ENCODE measurements at places on chromosomes 13 and 19.
A peak's percentile ranks its signal among the peaks of the same experiment; 100 is the strongest.

GRCh38 chr19:34229721-34230120, 24.6 kb upstream of the GARRE1 start:
- ATAC-seq = peak; percentile 24

DNA sequence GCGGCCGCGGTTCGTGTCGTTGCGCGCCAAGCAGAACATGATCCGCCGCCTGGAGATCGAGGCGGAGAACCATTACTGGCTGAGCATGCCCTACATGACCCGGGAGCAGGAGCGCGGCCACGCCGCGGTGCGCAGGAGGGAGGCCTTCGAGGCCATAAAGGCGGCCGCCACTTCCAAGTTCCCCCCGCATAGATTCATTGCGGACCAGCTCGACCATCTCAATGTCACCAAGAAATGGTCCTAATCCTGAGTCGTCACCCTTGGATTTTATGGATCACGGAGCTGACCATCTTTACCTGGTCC, 475 bp downstream of the MRPL57 start:
- ATAC-seq = peak; percentile 41

- no peak for ATAC-seq
These were observed 45.6 kb upstream of the RAP2A start for GRCh38 chr13:97388373-97388772.

DNA sequence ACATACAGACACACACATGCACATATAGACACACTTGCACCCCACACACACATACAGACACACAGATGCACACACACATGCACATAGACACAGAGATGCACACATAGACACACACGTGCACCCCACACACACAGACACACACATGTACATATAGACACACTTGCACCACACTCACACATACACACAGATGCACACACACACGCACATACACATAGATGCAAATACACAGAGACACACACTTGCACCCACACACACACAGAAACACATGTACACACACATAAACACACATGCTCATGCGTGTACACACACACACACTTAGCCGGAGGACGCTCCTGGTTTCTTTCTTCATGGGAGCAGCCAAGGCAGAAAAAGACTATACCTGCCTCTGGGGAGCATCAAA, 10.0 kb downstream of the COL4A2 start:
- no peak for ATAC-seq

DNA sequence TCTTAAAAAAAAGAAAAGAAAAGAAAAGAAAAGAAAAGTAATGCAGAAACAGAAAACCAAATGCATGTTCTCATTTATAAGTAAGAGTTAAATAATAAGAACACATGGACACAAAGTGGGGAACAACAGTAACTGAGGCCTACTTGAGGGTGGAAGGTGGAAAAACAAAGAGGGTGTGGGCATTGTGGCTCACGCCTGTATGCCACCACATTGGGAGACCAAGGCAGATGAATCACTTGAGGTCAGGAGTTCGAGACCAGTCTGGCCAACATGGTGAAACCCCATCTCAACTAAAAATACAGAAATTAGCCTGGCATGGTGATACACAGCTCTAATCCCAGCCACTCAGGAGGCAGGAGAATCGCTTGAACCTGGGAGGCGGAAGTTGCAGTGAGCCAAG, 8.1 kb downstream of the ZNF708 start:
- ATAC-seq = peak; percentile 81

GRCh38 chr13:77902319-77902963, 16.2 kb downstream of the EDNRB start:
- ATAC-seq = peak; percentile 80

GRCh38 chr13:81393721-81394120, 1052.8 kb upstream of the SPRY2 start:
- ATAC-seq = no peak

DNA sequence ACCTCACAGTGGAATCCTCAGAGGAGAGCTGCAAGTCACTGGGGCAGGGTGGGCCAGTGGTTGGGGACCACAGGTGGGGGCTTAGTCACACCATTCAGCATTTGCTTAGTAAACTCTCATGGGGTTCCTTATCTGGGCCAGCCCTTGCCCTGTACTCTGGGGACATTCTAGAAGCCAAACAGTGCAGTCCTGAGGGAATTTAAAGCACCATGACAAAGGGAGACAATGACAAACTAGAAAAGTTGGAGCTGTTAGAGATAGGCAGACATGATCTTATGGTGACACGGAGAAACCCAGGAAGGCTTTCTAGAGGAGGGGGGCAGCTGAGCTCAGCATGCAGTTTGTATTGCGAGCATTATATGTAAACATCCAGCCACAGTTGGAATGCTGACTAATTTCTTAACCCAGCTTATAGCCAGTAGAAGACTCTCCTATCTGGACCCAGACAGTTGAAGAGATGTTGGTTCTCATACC, 87.6 kb downstream of the ZNF429 start:
- ATAC-seq = no peak

DNA sequence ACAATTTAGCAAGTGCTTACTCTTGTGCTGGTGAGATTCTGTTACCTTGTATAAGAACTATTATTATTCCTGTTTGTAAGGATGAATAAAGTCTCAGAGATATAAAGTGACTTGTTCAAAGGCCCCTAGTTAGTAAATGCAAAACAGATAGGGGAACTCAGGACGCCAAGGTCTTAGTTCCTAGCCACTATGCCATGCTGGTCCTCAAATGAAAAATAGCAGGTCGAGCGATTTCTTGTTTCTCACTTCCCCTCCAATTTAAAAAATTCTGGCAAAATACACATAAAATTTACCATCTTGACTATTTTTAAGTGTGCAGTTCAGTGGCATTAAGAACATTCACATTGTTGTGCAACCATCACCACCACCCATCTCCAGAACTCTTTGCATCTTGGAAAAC, 1.1 kb downstream of the TECR start:
- ATAC-seq = no peak

DNA sequence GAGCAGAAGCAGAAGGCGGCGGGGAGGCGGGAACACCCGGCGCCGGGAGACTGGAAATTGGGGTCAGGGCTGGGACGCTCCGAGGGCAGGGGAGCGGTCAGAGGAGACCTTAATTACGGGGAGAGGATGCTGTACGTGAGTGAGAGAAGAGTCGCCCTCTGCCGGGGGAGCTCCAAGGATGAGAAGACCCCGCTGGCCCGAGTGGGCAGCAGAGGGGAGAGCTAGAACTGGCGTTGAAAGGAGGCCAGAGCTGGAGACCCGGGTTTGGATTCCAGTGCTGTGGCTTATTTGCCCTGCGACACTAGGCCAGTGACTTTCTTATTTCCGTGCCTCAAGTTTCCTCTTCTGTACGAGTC, 536 bp downstream of the FAM32A start:
- peak; percentile 13 for ATAC-seq

DNA sequence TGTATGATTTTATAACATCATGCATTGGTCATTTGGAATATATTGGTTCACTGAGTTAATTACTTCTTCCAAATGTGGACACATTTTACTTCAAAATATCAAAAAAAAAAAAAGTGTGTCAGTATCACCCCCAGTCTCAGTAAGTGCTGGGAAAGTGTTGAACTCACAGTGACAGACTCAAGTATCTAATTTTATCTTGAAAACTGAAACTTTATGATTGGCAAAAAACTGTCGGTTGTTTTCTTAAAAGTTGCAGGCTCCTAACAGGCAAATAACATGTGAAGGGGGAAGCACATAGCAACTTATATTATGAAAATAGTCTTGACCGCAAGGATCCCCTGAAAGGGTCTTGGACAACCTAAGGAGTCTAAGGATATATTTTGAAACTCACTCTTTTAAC, 33.5 kb upstream of the TPP2 start:
- no peak for ATAC-seq

DNA sequence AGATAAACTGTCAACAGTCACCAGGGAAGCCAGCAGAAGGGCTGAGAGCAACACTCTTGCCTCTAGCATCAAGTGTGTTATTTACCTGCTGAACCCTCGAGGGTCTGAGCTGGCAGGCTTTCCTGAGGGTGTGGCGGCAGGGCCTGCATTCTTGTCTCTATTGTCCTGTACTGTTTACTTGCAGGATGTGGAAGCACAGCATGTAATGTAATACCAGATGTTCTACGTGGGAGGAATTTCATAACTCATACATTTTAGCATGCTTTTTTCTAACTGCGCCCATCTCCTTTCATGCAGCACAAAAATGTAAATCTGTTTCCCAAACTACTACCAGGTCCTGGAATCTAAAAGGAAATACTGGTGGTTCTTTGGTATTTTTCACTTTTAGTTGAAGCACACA, 153.1 kb downstream of the RGCC start:
- ATAC-seq = no peak

GRCh38 chr13:111893607-111894443, 173.1 kb upstream of the SOX1 start:
- no peak for ATAC-seq

- ATAC-seq = no peak
These were observed 302.9 kb downstream of the LMO7 start for GRCh38 chr13:75938811-75939560.

DNA sequence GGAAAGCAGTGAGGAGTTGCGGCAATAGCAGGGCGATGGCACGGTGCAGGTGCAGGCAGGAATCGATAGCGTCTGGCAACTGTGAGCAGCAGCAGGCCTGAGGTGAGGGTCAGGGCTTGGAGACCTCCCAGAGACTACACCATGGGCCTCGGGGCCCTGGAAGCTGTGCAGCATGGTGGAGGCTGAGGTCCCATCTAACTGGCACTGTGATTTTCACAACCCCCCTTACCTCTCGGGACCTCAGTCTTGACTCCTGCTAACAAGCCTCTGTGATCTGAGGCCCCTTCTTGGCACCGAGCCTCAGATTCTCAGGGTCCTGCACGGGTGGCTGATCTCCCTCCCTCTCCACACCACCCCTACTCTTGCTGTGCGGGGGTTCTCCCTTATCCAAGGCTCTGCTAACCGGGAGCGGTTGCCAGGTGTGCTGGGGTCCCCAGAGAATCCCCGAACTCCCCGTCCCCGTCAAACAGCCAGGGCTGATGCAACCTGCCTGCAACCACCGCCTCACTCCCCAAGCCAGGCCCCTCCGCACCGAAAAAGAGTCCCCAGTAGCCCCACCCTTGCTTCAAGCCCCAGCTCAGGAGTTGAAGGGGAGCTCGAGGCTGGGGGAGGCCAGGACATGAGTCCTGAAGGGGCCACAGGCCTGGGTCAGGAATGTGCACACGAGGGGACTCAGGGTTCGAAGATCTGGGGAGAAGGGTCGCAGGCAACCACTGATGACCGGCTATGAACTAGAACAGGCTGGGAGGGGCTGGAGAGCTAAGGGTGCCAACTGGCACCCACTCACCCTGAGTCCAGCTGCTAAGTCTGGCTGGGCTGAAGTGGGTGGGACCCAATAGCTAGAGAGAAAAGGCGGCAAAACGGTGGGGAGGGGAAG, 4.8 kb upstream of the ATF5 start:
- ATAC-seq = no peak

GRCh38 chr13:113732176-113732960, 26.7 kb upstream of the TMEM255B start:
- ATAC-seq = no peak

DNA sequence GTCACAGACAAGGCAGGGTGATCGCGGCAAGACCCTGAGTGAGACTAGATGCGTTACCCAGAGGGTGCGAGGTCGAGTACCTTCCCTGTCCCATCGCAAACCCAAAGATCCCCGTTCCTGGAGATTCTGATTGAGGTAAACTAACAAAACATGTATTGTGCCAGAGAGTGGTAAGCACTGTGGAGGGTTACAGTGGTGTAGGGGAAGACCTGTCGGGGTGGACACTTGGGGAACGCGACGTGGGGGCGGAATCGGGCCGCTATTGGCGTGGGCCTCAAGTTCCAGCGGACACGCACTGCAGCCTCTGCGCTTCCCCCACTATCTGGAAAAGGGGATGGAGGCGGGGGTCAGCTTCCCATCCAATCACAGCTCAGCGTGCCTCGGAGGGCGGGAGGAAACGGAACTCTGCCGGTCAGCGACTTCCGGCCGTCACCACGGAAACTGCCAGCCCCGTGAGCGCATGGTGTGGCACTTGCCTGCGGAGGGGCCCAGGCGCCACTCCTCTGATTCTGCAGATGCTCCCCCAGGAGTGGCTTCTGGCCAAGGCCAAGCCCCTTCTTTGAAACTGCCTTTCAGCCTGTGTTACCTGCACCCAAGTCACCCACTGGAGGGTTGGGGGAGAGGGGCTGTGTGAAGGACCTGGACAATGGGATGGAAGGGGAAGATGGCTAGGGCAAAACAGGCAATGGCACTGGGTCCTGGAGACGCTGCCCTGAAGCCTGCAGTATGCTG, 1.0 kb upstream of the UBE2M start:
- ATAC-seq = peak; percentile 39

DNA sequence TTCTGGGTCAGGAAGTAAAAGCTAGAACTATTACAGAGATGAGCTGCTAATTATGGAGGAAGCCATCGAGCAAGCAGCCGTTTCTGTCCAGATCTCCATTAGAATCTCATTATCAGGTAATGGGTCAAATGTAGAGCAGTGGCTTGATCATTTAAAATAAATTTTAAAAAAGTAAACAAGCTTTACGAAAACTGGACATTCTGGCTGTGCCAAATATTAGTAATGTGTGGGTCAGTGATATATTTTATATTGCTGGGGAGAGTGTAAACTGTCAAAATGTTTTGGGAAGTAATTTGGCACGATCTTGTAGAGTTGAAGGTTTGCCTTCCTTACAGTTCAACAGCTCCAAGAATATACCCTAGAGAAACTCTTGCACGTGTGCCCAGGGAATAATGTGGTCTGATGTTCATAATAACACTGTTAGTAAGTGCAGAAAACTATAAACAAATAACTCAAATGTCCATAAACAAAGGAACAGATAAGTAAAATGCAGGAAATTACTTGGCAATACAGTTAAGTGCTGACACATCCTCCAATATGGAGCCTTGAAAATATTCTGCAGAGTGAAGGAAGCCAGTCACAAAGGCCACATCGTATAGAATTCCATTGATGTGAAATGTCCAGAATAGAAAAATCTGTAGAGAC, 127.2 kb upstream of the UBL3 start:
- no peak for ATAC-seq

DNA sequence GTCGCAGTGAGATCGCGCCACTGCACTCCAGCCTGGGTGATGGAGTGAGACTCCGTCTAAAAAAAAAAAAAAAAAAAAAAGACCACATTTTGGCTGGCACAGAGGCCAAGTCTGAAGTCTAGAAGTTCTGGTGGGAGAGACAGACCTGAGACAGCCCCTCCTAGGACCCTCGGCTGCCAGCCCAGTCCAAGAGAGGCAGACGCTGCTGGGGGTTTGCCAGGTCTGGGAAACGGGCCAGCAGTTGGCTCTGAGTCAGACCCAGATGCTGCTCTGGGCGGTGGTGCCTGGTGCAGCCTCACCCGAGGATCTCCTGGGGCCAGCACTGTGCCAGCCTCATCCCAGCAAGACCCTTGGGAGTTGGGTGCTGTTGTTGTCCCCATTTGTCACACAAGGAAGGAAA, 5.8 kb downstream of the FCHO1 start:
- no peak for ATAC-seq

- no peak for ATAC-seq
These were observed 134.7 kb downstream of the KCNRG start for GRCh38 chr13:50149932-50150331.

Measured in activated T-helper 17 cell treated with anti-CD3 and anti-CD28 coated beads, Interleukin-2, amount 50 U/mL, for 72 hours (primary cell).